ENCODE measurements at places on chromosomes 5 and 9. TPM values are rescaled to one million over a fixed set of nuclear protein-coding genes. Genes with fewer than 3 reads are reported as not detected.

Gene SNCAIP
- 3.3 TPM for total RNA-seq

- DNase-seq = no peak
Measured at GRCh38 chr5:37071901-37072581, 177.1 kb downstream of the CPLANE1 start.

GRCh38 chr9:132539096-132539495, 43.3 kb upstream of the BARHL1 start:
- DNase-seq = no peak

DNA sequence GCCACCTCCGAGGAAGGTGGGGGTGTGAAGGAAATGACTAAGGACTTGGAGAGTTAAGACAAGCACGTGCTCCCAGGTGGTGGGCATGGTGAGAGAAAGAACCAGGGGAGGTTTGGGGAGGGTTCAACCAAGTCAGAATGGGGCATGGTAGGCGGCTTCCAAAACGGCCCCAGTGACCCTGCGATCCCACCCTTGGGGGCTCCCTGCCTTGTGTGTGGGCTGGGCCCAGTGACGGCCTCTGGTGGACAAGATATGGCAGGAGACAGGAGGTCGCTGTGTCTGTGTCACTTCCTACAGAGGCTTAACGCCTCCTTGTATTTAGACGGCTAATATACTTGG, 51.3 kb upstream of the IRX4 start:
- DNase-seq = no peak

Gene KLF4
- total RNA-seq = 33.1 TPM

Gene CD274
- 5.4 TPM for total RNA-seq
